ENCODE measurements at places on chromosomes 11 and 22.

DNA sequence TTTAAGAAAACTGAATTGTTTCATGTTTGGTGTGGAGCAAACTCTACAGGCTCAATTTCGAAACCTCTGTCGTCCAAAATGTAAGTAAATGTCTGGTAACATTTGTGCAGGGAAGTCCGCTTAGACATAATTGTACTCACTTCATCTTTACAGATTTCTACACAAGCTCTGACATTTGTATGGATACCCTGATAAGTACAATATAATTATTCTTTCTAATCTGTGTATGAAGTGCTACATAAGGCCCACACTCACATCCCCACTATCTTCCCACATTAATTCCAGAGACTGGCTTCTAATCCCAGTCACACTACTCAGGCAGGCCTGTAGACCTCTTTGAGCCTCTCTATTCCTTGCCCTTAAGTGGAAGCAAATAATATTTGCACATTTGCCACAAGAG is 129.2 kb upstream of the LMO1 start:
- DNase-seq, result no peak

DNA sequence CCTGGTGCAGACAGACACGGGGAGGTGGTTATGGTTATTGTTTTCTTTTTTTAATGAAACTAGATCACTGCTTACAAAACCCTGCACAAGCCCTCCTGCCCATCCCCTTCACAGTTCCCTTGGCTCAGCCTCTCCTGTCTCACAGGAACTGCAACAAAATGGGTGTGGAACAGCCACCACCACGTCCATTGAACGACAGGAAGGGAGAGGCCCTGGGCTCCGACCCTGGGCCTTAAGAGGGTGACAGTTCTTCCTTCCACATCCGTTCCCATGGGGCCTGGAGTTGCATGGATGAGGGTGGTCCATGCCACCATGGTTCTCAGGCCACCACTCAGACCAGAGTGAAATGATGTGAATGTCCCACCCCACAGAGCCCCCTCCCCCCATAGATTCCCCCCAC is 15.7 kb downstream of the PRPF19 start:
- no peak for DNase-seq

- no peak for DNase-seq
These were observed 5.8 kb downstream of the POLDIP3 start for GRCh38 chr22:42608823-42609361.

DNA sequence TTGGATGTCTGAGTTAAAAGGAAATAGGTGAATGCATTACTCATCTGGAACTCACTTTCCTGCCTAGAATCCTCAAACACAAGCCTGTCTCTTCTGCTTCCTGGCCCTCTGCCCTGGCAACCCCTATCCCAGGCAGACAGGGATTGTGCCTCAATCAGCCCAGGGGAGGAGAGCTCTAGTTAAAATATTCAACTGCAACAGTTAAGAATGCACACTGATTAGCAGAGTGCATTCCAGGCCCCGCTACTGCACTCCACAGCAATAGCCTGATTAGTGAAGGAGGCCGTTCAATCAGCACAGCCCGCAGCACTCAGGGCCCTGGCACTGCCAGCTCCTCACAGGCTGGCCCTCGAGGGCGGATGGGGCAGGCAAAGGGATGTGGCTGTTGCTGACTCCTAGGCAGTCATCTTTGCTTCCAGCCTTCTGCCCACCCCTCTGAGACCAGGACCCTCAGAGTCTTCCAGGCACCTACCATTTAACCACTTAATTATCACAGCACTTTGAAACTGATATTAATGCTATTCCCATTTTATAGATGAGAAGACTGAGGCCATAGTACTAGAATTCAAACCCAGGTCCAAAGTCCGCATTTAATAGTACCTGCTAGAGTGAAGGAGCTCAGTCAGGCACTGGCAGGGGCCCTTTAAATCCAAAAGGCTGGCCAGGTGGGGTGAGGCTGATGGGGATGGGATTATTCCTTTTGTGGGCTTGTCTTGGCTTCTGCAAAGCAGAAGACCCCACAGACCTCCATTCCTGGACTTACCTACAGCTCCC is 435.3 kb downstream of the SOX6 start:
- no peak for DNase-seq

GRCh38 chr11:121802542-121802941 is 313.5 kb downstream of the BLID start:
- no peak for DNase-seq

GRCh38 chr11:106276859-106277436 is 199.5 kb downstream of the AASDHPPT start:
- no peak for DNase-seq

DNA sequence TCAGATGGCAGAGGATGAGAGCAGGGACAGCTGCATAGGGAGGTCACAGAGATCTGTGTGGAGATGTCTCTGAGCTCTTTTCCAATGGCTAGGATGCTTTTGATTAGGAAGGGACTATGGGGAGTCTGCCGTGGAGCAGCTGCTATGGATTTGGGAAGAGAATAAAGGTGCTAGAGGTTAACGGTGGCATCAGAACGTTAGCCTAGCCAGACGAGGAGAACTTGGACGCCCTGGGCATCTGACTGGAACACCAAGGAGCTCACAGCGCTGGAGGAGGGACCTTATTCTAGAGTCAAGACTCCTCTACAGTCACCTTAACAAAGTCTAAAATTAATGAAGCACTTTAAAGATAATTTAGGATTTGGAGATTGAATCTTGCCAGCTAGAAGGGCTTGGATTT is 157.2 kb upstream of the B3GAT1 start:
- DNase-seq, result no peak

DNA sequence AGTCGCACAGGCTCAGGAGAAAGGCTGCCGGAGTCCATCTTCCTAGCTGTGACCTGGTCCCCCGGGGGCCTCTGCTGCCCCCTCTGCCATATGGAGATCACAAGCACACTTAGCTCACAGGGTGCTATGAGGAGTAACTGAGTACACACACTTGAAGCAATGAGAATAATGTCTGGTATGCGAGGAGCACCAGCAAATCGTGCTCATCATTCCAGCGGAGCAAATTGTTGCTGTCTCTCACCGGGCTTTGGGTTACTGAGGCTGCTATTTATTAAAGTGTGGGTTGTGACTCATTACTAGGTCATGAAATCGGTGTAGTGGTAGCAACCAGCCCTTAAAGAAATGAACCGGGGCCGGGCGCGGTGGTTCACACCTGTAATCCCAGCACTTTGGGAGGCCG is 48.1 kb upstream of the EIF3D start:
- DNase-seq, result no peak

DNA sequence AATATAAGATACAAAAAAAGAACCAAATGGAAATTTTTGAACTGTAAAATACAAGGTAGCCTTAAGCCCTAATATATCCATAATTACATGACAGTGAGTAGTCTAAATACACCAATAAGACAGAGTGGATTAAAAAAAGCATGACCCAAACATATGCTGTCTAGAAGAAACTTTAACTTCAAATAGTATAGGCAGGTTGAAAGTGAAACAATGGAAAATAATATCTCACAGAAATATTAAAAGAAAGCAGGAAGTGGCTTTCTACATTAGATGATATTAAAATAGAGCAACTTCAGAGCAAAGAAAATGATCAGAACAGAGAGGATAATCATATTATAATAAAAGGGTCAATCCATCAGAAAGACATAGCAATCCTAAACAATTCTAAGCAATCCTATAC is 21.8 kb downstream of the DCUN1D5 start:
- no peak for DNase-seq

DNA sequence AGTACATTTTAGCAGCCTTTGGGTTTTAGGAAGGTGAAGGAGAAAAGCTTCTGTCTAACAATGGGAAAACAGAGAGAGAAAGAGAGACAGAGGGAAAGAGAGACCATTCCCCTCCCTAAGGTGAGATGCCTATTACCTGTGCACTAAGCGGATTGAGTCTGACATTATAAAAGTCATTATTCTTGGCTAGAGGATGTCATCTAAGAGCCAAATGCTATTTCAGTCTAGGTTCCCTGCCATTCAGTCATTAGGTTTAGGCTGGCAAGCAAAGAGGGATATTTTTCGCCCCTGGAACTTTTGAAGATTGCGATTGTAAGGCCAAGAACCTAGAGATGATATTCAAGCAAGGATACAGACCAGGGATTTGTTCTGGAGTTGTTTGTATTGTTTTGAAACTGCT is 7.2 kb downstream of the BLID start:
- no peak for DNase-seq

GRCh38 chr11:17921659-17922415 is 91.0 kb downstream of the SERGEF start:
- no peak for DNase-seq

DNA sequence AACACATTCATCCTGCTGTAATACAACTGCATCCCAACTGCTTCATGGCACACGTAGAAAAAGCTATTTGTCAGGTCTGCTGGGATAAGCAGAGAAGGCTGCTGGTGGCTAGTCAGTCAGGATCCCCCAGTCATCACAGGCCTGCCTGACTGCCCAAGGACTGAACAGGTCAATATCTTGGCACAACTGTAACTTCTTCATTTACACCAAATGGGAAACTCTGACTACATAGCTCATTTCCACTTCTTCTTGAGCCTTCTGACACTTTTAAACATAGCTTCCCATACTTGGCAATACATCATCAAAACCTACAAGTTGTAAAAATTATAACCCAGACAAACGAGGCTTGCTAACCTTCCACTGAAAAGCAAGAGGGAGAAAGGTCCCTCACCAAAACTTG is 2.8 kb downstream of the TMEM9B start:
- DNase-seq, result no peak

GRCh38 chr11:1452744-1453143 is 33.8 kb downstream of the MOB2 start:
- no peak for DNase-seq

DNA sequence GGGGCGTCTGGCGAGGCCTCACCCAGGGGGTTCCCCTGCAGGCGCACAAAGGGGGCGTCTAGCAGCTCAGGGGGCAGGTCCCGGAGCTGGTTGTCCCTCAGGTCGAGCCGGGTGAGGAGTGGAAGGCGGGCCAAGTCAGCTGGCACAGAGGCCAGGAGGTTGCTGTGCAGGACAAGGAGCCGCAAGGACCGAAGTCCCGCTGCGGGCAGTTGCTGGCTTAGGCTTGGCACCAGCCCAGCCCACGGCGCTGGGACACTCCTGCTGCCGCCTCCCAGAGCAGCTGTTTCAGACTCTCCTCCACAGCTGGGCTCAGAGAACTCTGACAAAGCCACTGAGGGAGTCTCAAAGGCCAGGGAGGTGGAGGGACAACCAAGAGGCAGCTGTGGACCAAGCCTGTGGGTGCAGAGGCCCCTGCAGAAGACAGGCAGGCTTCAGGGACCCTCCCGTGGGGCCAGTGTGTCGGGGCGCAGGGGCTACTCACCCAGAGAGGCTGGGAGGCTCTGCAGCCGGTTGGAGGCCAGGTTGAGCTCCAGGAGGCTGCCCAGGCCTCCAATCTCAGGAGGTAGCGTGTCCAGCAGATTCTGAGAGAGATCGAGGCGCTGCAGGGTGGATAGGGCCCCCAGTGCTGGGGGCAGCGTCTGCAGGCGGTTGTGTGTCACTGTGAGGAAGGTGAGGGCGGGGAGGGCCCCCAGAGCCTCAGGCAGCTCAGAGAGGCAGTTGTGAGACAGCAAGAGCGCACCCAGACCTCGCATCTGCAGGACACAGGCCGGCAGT is 2.2 kb downstream of the PIDD1 start:
- no peak for DNase-seq

DNA sequence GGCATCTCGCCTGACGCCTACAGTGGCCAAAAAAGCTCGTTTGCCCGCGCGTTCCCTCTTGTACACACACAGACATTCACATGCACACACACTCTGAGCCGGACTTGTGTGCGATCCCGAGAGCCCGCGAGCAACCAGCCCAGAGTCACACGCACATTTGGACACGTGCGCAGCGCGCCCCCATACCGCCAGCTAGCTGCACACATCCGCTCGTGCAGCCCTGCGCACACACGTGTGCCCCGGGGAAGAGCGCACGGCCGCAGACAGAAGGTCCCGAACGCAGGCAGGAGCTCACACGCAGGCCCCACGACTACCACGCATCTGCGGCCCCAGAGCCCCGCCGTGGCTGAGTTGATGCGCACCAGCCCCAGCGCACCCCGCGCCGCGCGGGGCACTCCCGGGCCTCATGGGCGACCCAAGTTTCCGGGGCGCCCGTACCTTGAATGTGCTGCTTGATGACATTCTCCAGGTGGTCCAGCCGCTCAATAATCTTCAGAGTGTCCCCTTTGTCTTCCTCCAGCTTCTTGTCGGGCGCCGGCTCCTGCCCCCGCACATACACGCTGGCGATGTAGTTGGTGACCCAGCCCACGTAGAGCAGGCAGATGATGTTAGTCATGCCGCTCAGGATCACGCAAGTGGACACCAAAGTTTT is 758 bp downstream of the GALNT18 start:
- DNase-seq, result no peak

DNA sequence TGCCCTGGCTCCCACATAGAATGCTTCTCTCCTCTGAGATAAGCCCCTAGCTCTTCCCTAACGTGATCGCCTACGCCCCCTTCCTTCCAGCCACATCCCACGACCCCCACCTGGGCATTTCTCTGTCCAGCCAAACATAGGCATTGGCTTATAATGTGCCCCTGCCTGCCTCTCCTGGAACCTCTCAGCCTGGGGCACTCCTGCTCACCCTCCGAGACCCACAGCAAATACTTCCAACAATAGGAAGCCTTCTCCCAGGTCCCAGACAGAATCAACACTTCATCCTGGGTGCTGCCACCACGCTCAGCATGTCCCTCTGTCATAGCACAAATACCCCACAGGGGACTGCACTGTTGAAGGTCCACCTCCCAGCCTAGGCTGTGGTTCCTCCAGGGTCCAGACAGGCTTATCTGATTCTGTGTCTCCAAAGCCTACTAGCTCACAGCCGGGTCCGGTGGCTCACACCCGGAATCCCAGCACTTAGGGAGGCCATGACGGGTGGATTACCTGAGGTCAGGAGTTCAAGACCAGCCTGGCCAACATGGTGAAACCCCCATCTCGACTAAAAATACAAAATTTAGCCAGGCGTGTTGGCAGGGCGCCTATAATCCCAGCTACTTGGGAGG is 24.2 kb upstream of the TMPRSS4 start:
- no peak for DNase-seq

DNA sequence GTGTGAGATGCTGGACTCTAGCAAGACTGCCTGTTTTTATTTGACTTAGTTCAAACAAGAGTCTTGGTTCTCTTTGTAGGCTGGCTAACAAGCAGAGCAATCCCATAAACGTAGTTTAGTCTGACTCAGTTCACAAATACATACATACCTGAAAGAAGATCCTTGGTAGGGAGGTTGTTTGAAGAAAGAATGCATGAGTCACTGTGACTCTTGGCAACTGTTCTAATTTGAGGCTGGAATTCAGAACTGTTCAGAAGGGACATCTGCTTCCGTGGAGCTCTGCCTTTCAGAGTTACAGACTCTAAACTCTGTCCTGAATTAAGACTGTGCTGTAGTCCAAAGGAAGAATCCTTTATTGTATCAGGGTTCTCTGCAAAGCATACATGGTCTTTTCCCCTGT is 32.2 kb downstream of the C2CD3 start:
- no peak for DNase-seq

GRCh38 chr11:15034687-15035267 is 38.6 kb upstream of the CALCB start:
- no peak for DNase-seq

- no peak for DNase-seq
These were observed 158.8 kb downstream of the MPPED1 start for GRCh38 chr22:43570531-43571165.

- no peak for DNase-seq
These were observed 6.1 kb downstream of the RHOD start for GRCh38 chr11:67062526-67063373.

All from cortex of kidney (tissue), 1 donor.